ENCODE measurements at places on chromosomes 1 and 21.
A peak's percentile ranks its signal among the peaks of the same experiment; 100 is the strongest.

DNA sequence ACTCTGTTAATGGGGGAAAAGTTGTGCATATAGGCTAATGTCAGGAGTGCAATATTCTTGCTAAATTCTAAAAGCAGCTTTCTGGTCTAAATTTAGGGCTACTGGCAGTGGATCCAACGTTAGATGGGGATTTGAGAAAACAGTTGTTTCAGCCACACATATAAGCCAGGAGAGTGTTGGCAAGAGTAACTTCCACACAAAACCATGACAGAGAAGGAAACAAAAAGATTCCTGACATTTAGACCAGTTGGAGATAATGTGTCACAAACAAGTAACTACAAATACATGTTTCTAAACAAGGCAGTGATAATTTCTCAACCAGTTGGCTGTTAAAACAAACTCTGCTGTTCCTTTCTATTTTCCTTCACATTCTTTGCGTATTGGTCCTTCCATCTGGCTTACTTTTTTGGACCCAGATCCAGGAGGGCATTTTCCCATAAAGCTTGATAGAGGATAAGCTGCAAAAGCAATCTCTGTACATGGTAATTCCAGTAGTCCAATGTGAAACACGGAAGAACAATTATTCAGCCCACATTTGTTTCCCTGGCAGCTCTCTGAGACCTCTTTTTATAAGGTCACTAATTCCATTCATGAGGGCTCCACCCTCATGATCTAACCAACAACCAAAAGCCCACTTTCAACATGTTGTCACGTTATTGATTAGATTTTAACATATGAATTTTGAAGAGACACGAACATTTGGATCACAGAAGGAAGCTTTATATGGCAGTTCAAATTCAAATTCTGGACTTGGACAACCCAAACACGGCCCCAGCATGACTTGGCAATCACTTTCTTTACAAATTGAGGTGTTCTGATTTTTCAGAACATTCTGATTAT, 1888.6 kb downstream of the MRPL39 start:
- no peak for DNase-seq

- no peak for DNase-seq
Observed at GRCh38 chr1:100266741-100267140, 725 bp downstream of the RTCA start.

- no peak for DNase-seq
Observed at GRCh38 chr1:87852410-87853161, 523.9 kb downstream of the LMO4 start.

- no peak for DNase-seq
Observed at GRCh38 chr1:242743983-242744780, 219.7 kb upstream of the PLD5 start.

- no peak for DNase-seq
Observed at GRCh38 chr1:235644693-235645305, 4.8 kb downstream of the GNG4 start.

GRCh38 chr1:197198911-197199310, 52.4 kb upstream of the ASPM start:
- no peak for DNase-seq

- DNase-seq: peak; percentile 91
Observed at GRCh38 chr1:15680561-15681348, 3.4 kb upstream of the PLEKHM2 start.

DNA sequence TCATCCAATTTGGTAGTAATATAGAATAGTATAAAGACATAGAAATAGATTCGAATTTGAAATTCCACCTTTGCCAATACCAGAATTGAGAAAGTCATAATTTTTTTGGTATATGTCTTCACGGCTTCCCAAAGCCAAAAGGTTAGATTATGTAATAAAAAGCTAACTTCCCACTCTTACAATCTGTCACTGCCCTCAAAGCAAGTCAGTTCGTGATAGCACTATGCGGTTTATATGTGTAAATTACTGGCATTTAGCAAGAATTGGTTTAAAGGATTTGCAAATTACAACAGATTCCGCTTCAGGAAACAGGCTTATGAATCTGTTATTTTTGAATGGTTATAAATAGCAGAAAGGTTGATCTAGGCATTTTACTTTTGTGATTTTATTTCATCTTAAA, 679.4 kb upstream of the ADGRL2 start:
- DNase-seq: no peak

DNA sequence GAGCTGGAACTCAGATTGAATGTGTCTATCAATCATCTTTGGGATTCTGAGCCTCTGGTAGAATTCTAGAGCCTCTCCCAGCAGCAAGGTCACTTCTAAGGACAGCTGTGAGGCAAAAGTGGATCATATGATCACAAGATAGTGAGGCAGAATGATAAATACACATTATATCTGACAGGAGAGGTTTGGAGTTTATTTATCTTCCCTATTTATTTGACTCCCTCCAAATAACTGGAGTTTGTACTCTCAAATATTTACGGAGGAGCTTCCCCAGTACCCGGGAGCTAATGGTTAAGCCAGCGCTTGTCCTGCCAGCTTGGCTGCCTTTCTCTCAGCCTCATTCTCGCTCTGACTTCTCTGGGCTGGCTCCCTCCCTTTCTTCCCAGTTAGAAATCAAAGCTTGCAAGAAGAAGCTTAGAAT, 2.3 kb downstream of the HMGCS2 start:
- DNase-seq: no peak

DNA sequence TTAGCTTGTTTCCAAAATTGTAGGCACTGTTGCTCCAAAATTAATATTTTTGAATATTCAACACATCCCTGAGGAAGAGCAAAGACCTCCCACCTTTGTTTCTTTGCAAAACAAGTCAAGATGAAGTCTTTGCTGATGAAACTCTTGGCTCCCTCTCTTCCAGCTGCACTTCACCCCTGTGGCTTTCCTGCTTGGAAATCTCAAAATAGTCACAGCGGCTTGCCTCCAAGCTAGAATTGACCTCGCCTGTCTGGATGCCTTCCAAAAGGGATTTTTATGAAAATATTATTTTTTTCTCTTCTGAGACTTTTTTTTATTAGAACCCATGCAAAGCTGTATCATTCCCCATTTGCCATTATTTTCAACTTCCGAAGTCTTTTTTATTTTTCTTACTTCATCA, 71.1 kb upstream of the MROH9 start:
- DNase-seq: no peak

DNA sequence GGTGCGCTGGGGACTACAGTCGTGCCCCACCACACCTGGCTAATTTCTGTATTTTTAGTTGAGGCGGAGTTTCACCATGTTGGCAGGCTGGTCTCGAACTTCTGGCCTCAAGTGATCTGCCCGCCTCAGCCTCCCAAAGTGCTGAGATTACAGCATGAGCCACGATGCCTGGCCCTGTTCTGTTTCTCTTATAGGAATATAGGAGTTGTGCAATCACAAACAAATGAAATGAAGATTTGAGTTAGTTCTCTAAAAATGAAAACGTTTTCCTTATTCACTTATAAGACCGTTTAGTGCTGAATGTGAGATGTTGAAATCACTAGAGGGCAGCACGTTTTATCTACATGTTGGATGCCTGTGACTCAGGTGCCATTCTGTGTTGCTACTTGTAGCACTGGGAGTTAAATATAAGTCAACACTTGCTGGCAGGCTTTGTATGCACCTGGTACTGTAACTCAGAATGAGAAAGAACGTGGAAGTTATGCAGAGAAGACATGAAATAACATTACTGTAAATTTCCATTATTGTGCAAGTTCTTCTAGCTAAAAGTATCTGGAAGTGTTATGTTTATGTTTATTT, 45.8 kb downstream of the MIGA1 start:
- no peak for DNase-seq

DNA sequence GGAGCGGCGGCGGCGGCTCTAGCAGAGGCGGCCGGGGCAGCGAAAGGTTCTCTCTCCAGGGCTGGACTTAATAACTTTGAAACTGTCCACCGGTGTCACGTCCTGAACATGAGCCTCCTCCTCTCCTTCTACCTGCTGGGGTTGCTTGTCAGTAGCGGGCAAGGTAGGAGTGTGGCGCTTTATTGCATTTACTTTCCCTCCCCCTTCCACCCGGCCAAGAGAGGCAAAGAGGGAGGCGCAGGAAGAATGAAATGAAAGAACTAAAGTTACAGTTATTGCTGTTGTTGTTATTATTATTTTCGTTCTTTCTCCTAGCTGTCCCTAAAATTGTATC, 214 bp downstream of the NCAM2 start:
- DNase-seq: no peak

- peak; percentile 65 for DNase-seq
Observed at GRCh38 chr1:112359961-112360767, 35.9 kb upstream of the CTTNBP2NL start.

DNA sequence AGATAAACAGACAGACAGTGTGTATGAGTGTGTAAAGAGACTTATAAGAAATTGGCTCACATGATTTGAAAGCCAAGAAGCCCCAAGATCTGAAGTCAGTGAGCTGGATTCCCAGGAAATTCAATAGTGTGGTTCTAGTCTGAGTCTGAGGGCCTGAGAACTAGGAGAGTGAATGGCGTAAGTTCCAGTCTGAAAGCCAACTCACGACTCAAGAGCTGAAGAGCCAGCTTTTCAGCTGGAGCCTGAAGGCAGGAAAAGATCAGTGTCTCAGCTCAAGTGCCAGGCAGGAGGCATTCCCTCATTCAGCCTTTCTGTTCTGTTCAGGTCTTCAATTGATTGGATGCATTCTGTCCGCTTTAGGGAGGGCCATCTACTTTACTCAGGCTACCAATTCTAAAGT, 257.2 kb downstream of the PLPP3 start:
- DNase-seq: no peak

- no peak for DNase-seq
Observed at GRCh38 chr1:63004868-63005267, 220.9 kb downstream of the ATG4C start.

DNA sequence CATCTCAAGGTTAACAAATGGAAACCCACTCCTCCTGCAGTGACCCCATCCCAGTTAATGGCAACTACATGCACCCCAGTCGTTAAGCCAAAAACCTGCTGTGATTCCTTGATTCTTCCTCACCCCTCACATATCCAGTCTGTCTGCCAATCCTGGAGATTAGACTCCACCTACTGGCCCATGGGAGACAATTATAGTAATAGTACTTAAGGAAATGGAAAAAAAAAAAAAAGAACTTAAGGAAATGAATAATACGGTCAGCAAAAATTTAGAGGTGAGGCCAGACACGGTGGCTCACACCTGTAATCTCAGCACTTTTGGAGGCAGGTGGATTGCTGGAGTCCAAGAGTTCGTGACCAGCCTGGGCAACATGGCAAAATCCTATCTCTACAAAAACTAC, 7.0 kb downstream of the NOL9 start:
- no peak for DNase-seq

GRCh38 chr1:76029331-76029730, 45.2 kb upstream of the ST6GALNAC3 start:
- DNase-seq: no peak

GRCh38 chr1:43492826-43493225, 37.9 kb upstream of the PTPRF start:
- peak; percentile 31 for DNase-seq

DNA sequence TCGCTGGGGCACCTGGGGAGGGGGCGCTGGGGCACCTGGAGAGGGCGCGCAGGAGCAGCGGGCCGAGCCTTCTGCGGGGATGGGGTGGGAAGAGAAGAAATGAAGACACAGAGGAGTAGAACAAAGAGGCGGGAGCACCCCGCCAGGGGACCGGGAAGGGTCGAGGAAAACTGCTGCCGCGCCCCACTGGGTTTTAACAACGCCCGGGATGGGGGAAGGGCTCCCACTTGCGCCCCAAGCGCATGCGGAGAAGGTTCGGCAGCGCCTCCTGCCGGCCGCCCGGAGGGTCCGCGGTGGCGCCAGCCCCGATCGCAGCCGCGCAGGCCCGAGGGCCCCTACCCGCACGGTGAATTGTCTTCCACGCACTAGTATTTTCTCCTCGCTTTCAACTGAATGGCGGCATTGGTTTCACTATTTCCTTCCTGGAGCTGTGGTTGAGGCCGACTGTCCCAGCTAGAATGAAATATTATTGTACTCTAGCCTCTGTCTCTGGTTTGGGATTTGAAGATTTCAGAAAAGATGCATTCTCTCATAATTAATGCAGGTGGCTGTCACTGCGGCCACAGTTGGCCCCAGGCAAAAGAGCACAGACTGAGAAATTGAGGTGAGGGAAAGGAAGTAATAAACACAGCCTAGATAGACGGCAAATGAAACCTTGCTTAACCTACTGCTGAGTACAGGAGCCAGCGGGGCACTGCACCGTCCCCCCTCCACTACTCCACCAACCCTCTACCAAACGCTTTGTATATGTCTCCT, 57.3 kb downstream of the MAB21L3 start:
- DNase-seq: peak; percentile 12
